ENCODE measurements at places on chromosomes 3 and 15. TPM values are rescaled to one million over a fixed set of nuclear protein-coding genes. Genes with fewer than 3 reads are reported as not detected.
A peak's percentile ranks its signal among the peaks of the same experiment; 100 is the strongest.

GRCh38 chr15:89825271-89825940, 10.8 kb upstream of the ANPEP start:
- DNase-seq = no peak

Gene C3orf80
- not detected for total RNA-seq

DNA sequence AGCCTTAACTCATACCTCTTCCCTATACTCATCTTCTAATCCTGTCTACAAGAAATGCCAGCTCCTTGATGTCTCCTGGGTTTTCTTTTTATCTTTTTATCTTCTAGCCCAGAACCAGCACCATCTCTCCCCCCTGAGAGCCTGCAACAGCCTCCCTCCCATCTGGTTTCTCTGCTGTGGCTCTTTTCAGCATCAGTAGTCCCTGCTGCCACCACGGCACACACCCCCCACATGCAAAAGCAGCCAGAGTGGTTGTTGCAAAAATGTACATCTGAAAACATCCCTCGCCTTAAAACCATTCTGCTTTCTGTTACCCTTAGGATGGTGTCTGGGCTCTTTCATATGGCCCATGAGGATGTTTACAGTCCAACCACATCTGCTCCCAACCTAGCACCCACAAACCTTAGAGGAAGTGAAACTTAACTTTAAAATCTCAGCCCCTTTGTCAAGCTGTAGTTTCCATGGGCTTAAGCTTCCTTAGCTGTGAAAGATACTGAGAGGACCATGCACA, 775 bp downstream of the TTC21A start:
- DNase-seq = no peak

- no peak for DNase-seq
Observed at GRCh38 chr15:81442454-81442853, 68.4 kb upstream of the TMC3 start.

Gene RNU5B-1
- not detected for total RNA-seq

Gene IQCF6
- not detected for total RNA-seq

Gene GRAMD2A
- total RNA-seq = 0.45 TPM

- DNase-seq = no peak
Observed at GRCh38 chr3:63387568-63387967, 109.5 kb downstream of the SYNPR start.

Gene ISL2
- not detected for total RNA-seq

Gene PIERCE2
- total RNA-seq = 4.1 TPM

Gene ANO10
- 8.3 TPM for total RNA-seq

Gene ALG1L2
- 0.38 TPM for total RNA-seq

GRCh38 chr3:167876620-167877281, 141.2 kb downstream of the SERPINI1 start:
- no peak for DNase-seq

Gene EPHB3
- 3.6 TPM for total RNA-seq

DNA sequence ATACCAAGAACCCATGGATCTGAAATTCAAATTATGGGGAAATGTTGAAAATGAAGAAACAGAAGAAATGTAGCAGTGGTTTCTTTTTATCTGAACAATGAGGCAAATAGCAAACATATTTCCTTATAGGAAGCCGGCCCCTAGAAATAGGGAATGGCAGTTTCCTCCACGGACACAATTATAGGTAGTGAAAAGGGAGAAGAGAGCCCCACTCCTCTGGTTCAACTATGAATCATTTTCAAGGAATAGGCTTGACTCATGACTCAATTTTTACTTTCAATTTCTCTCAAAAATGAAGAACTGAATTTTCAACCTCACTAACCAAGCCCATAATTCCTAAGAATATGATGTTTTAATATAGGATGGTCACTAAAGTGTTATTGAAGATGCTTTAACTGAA, 243.1 kb downstream of the MECOM start:
- DNase-seq = no peak

GRCh38 chr3:184539801-184540435, 21.7 kb upstream of the EPHB3 start:
- peak; percentile 2 for DNase-seq

DNA sequence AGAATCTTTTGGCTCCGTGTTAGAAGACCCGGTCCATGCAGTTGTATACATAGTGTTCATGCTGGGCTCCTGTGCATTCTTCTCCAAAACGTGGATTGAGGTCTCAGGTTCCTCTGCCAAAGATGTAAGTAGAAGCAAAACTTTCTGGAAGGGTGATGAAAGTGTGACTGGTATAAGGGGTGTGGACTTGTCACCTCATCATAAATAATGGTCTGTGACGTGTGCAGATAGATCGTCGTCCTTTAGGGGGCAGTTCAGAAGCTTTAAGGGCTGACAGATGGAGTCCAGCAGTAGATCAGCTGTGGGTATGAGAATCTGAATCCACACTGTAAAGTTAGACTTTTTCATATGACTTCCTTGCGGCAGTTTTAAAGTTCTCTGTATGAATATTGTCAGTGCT, 15.3 kb downstream of the SEC61A1 start:
- no peak for DNase-seq

GRCh38 chr15:85547386-85547785, 167.0 kb downstream of the AKAP13 start:
- no peak for DNase-seq

GRCh38 chr3:82011336-82011735, 249.9 kb upstream of the GBE1 start:
- DNase-seq = no peak

GRCh38 chr3:16528106-16528505, 14.6 kb upstream of the RFTN1 start:
- no peak for DNase-seq

DNA sequence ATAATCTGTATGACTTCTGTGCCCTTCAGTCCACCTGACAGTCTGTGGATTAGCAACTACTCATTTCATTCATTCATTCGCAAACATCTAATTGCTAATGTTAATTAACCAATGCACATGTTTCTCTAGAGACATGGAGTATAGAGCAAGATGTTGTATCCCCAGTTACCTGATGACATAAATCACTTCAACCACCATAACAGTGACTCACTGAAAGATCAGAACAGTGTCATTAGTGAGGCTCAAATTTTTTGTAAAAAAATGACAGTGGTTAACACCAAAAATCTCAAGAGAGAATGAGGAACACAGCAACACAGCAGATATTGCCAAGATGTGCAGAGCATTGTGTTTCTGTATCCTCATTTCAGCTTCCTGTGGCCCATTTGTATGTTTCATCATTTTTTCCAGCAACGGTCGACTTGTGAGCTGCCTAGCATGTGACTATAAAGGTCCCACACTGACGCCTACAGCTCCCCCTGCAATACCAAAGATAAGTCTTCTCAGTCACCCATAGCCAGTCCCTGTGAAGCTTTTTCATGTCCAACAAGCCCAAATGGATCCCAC, 3.7 kb upstream of the PLD1 start:
- no peak for DNase-seq

DNA sequence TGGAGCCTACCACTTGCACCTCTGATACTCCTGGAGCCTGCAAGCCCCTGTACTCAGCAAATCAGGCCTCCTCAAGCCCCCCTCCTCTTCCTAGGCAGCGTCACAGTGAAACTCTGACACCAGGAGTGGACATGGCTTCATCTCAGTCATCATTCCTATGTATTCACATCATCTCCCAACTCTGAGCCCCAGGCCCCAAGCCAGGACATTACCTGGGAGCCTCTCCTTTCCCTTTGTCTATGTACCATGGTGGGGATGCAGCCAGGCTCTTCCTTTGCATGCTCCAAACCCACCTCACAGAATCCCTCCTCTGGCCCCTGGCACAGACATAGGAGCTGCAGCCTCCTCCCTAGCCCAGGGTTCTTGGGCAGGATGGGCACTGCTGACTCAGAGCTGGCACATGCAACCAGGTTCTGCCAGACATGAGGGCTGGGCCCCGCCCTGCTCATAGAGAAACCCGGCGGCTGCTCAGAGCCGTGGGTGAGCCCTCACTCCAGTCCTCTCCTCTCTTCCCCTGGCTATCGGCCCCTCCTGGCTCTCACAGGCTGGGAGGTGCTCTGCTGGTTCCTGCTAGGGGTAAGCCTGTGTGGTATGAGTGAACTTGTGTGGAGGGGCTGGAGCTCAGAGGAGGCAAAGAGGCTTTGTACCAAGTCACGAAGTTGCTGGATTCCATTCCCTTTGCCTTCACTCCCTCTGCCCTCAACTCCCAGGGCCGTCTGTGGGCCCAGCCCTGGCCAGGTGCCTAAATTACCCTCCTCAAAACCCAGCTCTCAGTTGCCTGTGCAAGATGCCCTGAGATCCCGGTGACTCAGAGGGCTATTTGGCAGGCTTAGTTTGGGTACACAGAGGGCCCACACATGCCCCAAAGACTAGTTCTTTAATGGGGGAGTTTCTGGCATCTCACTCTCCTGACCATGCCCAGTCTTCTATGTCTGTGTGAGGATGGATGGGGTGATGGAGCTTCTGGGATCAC, 1.9 kb upstream of the PLCD1 start:
- DNase-seq = no peak

DNA sequence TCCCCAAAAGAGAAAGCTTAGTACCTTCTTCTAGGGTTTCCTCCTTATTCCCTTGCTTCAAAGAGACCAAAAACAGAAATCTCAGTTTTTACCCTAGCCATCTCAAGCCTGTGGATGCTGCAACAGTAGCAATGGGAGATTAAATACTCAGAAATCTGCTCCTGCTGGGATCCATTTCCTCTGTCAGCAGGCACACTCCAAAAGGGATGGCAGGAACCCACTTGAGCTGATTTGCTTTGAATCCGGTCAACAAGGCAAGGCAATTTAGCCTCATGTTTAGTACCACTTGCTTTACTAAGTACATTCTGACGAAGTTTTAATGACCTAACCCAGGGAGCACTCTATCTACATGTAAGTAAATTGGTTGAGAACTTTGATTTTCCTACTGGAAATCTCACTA, 590.0 kb upstream of the ADAMTS9 start:
- no peak for DNase-seq

GRCh38 chr3:14224895-14225294, 46.3 kb downstream of the LSM3 start:
- no peak for DNase-seq

All from heart left ventricle (tissue), 16 donors.